Activated CD4-positive, alpha-beta T cell treated with anti-CD3 and anti-CD28 coated beads, Interleukin-2, amount 50 U/mL, for 16 hours (primary cell): ENCODE measurements at places on chromosomes 3 and 15.

GRCh38 chr3:42735615-42736014, 33.0 kb upstream of the HHATL start:
- DNase-seq, result no peak

- peak; percentile 53 for DNase-seq
Measured at GRCh38 chr15:68819495-68820294, 1.0 kb downstream of the ANP32A start.

DNA sequence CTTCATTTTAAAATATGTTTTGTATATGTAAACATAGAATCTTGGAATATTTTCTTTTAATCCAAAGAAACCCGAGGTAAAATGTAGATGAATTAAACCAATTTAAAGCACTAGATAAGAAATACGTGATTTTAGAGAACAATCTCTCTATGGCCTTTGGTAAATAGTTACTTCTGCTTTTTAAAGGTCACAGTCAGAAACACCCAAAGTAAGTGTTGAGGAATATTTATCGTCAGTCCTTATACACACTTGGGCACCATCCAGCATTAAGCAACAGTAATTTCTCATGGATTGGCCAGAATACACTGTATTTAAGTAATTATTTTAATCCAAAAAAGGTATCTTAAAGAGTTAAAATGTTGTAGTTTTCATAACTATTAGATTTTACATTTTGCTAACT, 713.2 kb downstream of the NLGN1 start:
- DNase-seq, result no peak

- no peak for DNase-seq
Measured at GRCh38 chr3:143210141-143210540, 90.6 kb downstream of the CHST2 start.

DNA sequence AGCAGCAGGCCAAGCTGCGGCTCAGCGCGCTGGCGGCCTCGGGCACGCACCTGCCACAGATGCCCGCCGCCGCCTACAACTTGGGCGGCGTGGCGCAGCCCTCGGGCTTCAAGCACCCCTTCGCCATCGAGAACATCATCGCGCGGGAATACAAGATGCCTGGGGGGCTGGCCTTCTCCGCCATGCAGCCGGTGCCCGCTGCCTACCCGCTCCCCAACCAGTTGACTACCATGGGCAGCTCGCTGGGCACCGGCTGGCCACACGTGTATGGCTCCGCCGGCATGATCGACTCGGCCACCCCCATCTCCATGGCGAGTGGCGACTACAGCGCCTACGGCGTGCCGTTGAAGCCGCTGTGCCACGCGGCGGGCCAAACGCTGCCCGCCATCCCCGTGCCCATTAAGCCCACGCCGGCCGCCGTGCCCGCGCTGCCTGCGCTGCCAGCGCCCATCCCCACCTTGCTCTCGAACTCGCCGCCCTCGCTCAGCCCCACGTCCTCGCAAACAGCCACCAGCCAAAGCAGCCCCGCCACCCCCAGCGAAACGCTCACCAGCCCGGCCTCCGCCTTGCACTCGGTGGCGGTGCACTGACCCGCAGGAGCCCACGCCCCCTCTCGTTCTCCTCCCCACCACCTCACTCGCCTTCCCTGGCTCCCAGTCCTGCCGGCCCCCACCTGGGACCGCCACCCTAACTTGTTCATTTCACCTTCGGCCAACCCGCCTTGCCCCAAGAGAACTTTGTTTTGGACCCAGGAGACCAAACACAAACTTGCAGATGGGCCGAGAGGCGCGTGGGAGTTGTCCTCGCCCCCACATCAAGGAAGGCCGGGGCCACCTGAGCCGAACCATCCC, 1.5 kb downstream of the FOXB1 start:
- DNase-seq, result no peak

- DNase-seq, result peak; percentile 44
Measured at GRCh38 chr3:196604548-196604947, 34.9 kb upstream of the NRROS start.

GRCh38 chr3:37622999-37623883, 238.4 kb upstream of the CTDSPL start:
- no peak for DNase-seq
